ENCODE measurements at places on chromosomes 1 and 21.

DNA sequence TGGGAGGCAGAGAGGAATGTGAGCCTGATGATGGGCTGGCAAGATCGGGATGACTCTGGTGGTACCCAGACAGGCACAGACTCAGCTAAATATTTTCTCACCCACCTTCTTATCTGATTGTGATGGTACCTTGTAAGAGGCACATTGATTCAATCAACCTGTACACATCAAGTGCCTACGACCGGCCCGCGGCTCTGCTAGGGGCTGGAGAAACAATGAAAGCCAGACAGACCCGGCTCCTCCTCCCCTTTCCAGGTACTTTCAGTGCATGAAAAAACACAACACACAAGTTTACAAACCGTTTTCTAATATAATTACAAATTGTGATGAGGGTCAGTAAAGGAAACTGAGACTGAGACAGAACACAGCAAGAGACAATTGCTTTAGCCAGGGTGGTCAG is 115.0 kb downstream of the LACTBL1 start:
- DNase-seq, result no peak

DNA sequence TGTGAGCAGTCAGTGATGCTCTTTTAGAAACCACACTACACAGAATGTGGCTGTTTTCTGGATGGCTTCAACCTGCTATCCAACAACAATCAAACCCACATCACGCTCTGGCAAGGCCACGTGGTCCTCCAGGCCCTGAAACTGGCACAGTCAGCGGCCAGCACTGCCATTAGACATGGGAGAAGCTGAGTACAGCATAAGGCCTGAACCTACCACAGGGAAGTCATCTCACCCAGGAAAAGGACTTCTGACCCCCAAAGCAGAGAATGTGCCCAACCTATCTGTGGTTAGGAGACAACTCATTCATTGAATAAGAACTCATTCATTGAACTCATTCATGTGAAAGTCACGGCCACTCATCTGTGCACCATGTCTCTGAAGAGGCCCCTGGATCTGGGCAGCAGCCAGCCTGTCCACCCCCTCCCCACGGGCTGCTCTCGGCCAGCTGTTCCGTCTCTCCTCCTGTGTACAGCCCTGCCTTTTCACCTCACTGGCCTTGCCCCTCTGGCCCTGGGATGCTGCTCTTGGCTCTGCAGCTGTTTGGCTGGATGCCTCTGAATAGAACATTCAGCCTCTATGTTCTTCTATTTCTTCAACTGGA is 41.1 kb downstream of the C1orf198 start:
- DNase-seq, result no peak

DNA sequence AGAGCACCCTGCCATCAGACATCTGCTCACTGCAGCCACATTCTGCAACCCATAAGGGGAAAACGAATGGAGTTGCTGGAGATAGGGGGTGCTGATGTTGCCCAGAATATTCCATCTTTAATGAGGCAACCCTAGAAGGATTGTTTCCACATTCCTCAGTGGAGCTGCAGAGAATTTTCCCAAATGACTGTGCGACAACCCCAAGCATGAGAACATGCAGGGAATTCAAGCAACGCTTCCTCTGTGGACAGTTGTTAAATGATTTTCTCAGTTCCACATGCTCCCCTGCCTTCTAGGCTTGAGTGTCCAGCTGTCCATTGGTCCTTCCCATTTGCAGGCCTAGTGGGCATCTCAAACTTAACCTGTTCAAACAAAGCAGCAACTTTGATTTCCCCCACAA is 20.5 kb upstream of the UBL4B start:
- DNase-seq, result no peak

DNA sequence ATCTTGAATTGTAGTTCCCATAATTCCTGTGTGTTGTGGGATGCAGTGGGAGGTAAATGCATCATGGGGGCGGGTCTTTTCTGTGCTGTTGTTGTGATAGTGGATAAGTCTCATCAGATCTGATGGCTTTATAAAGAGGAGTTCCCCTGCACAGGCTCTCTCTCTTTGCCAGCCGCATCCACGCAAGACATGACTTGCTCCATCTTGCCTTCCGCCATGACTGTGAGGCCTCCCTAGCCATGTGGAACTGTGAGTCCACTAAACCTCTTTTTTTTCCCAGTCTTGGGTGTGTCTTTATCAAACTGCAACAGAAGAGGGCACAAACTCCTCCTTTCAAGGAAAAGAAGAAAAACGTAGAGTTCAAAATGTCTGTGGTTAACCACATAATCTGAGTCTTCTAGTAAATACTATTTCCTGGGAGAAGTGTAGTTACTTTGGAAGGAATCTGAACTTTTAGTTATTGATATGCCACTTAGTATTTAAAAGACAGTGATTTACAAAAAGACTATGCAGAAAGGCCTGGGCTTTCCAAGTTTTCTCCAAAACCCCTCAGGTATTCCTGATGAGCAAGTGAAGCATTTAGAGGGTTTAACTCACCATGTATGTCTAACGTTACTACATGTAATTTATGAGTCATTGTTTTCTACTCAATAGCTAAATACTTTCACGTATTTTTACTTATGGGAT is 10.0 kb downstream of the ADAMTS1 start:
- DNase-seq, result no peak

DNA sequence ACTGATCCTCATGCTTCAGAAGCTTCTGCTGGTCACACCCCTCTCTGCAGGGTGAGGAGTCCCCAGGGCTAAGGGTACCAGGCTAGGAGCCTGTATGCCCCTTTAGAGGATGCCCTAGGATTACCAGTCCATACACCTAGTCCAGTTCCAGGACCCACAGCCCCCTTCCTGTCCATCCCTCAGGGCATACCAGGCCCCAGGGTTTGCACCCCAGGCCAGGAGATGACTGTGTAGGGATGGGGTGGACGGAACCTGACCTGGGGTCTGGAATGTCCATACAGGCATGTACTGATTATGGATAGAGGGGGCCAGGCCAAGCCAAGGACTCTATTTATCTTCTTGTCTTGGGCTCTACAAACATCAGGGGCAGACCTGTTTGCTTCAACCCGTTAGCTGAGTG is 34.9 kb downstream of the TRIM67 start:
- no peak for DNase-seq

- DNase-seq, result no peak
These were observed 99.7 kb upstream of the DYNLT5 start for GRCh38 chr1:66652556-66652955.

DNA sequence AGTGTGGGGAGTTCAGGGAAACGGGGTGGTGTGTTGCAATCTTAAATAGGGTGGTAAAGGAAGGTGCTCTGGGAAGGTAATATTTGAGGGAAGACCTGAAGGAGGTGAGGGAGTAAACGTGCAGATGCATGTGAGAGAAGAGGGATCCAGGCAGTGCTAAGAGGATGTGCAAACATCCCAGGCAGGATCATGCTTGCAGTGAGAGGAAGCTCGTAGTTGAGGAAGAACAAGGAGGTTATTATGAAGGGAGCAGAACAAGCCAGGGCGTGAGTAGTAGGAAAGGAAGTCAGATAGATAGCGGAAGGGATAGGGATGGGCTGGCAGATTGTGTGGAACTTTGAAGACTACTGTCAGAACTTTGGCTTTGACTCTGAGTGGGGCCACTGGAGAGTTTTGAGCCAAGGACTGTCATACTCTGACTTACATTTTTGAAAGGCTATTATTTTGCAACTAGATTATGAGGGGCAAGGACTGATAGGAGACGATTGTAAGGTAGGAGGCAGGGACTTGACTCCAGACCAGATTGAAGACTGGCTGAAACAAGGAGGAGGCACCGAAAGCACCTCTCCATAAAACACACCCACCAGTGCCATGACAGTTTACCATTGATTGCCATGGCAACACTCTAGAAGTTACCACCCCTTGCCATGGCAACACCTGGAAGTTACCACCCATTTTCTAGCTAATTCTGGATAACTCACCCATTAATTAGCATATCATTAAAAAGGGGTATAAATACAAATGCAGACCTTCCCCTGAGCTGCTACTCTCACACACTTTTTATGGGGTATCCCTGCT is 67.0 kb downstream of the XCL2 start:
- DNase-seq, result no peak

DNA sequence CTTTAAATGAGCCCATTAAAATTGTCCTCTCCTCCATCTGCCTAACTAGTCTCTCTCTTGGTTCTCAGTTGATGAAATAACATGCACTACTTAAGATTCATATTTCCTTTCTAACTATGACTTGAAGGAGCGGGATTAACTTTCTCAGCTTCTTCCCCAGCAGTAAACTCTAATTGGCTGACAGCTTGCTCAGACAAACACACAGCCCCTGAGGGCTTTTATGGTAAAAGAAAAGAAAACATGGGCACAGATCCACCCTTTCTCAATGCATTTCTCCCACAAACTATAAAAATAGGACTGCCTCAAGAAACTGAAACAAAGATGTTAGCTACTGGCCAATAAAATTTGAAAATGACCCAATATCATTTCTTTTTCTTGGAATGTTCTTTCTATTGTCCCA is 703.1 kb downstream of the ADGRL2 start:
- DNase-seq, result no peak

DNA sequence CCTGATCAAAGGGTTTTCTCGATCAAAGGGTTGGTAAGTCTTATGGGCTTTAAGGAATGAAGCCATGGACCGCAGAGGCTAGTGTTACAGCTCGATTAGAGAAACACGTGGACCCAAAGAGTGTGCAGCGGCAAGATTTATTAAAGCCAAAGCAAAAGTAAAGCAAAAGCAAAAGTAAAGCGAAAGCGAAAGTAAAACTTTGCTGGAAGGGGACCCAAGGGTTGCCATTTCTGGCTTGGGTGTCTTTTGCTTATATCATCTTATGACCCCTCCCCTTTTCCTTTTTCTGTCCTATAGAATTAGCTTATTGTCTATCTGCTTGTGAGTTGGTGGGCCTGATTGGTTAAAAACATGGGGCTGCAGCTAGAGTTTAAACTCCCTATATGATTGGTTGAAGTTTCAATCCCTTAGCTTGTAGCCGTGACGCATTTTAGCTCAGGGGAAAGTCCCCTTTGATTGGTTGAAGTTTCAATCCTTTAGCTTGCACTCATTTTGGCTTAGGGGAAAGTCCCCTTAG is 957.0 kb downstream of the AMY1C start:
- DNase-seq, result peak; percentile 13

GRCh38 chr1:81660286-81660685 is 140.4 kb upstream of the ADGRL2 start:
- no peak for DNase-seq

- DNase-seq, result no peak
These were observed 3.2 kb downstream of the EDN2 start for GRCh38 chr1:41481109-41481775.

- no peak for DNase-seq
These were observed 397.3 kb downstream of the AGBL4 start for GRCh38 chr1:49626472-49626871.

DNA sequence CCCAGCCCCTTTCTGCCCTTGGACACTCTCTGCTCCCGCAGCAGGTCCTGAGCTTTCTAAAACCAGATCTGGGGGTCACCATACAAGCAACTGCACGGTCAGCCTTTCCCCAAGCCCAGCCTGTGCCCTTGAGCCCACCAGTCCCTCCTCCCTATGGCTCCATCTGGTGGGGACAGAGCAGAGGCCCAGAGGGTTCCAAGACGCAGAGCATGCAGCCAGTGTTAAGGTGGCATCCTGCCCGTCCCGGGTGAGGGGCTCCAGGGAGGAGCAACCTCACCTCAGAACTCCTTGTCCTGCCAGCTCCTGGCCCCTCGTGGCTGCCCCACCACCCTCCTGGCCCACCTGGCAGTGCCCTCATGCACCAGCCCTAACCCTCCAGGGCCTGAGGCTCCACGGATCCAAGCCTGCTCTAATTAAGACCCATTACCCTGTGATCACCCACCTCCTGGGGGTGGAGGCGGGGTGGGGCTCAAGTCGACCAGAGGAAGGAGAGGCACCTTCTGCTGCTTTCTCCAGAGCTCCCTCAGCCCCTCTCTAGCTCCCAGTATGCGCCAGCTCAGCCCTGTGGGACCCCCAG is 8.5 kb downstream of the CHD5 start:
- no peak for DNase-seq

- no peak for DNase-seq
These were observed 5.8 kb downstream of the AGL start for GRCh38 chr1:99855914-99856450.

- DNase-seq, result no peak
These were observed 5.1 kb upstream of the CAPN8 start for GRCh38 chr1:223670458-223671159.

DNA sequence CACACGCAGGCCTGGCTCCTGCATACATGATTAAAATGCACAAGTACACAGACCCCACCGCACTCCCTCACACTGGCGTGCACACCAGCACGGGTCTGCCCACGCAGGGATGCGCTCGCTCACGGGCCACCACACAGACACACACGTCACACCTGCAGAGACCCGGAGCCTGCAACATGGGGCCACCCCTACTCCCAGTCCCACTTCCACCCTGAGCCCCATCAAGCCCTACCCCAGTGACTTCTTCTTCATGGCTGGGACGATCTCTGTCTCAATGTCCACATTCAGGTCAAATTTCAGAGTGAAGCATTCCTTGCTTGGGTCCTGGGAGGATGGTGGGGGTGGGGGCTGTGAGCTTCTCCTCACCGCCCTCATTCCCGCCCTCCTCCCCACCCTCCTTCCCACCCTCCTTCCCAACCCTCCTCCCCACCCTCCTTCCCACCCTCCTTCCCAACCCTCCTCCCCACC is 8.9 kb upstream of the TNFRSF25 start:
- no peak for DNase-seq

GRCh38 chr1:233281711-233282581 is 13.6 kb downstream of the PCNX2 start:
- DNase-seq, result no peak

DNA sequence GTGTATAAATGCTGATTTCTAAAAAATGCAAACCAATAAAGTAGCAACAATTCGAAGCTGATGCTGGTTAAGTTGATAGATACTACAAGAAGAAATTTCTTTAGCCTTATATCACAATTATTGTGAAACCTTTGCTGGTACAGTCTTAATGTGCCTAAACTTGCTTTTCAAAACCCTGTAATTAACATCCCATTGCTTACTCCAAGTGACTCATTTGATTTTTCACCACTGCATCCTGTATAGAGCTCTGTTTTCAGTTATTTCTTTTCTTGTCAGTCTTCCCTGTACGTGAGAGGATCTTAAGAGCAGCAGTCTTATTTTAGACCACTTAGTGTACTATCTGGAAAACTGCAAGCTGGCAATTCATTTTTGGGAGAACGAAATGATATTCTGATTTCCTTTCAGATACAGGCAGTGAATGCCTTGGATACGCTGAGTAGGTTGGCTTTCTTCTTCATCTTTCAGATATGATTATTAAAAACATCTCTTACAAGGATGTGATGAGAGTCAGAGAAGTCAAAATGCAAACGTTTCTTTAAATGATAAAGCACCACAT is 210.3 kb downstream of the KCTD3 start:
- no peak for DNase-seq

DNA sequence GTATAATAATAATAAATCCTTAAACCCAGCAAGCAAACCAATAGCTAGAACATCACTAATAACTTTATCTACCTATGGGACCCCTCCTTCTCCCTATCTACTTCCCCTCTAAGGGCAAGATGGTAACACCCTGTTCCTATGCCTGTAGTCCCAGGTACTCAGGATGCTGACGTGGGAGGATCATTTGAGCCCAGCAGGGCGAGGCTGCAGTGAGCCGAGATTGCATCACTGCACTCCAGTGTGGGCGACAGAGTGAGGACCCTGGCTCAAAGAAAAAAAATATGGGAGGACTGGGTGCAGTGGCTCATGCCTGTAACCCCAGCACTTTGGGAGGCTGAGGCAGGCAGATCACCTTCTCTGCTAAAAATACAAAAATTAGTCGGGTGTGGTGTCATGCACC is 143.1 kb upstream of the SLC45A1 start:
- no peak for DNase-seq

- no peak for DNase-seq
These were observed 39.4 kb downstream of the ABCG1 start for GRCh38 chr21:42258150-42258884.
